ENCODE measurements at places on chromosomes 2 and 18. TPM values are rescaled to one million over a fixed set of nuclear protein-coding genes. Genes with fewer than 3 reads are reported as not detected.

ATP8B1 gene
- 0.38 TPM for total RNA-seq

CYRIA gene
- total RNA-seq: 0.72 TPM

DSC3 gene
- not detected for total RNA-seq

STON1 gene
- 0.74 TPM for total RNA-seq

HOXD10 gene
- not detected for total RNA-seq

FAHD2B gene
- 29.2 TPM for total RNA-seq

HOXD11 gene
- total RNA-seq: not detected

SIX3 gene
- total RNA-seq: not detected

DAW1 gene
- total RNA-seq: not detected

FAM124B gene
- total RNA-seq: 0.25 TPM

SERPINE2 gene
- 42.4 TPM for total RNA-seq

DNA sequence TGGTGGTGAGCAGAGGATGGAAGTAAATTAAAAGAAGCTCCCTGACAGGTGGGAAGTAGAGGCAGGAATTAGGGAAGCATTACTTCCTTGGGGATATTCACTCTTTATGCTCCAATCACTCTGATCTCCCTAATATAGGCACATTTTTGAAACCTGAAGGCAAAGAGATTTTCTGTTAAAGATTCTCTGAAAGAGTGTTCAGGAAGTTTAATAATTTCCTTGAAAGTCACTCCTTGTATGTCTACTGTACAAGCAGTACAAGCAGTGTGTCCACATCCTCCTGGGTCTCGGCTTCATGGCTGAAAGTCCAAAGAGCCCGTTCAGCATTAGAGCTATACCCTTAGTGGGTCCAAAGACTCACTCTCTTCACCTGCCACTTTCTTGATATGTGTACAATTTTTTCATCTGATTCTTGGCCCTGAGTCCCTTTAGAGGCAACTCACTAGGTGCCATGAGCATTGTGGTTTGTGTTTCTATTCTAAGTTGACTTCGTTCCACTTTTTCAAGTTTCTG, 60.2 kb downstream of the AAK1 start:
- H3K36me3 ChIP-seq: peaks cover 24% of the 10 kb centered on the region
- H3K4me1 ChIP-seq: peaks cover 81% of the 10 kb centered on the region
- peak overlapping the region; percentile 66 for H3K4me3 ChIP-seq

DNA sequence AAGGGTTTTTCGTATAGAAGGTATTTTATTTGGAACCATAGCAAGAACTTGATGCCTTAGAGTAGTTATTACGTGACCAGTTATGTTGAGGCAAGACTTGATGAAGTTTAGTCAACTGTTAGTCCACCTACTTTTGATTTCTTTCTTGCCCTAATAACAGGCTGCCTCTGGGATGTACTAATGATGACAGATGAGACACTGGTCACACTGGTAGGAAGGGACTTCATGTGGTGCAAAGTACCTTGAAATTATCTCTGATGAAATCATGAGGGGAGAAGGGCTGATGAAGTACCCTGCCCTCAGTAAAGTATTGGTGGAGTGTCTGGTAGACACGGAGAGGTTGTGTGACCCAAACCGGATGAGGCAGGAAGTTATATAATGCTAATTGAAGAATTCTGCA, 5.4 kb downstream of the DIS3L2 start:
- peaks cover 43% of the 10 kb centered on the region for H3K4me1 ChIP-seq
- no peak overlapping the region for H3K27ac ChIP-seq
- H3K4me3 ChIP-seq: no peak overlapping the region
- no peak for DNase-seq

DNA sequence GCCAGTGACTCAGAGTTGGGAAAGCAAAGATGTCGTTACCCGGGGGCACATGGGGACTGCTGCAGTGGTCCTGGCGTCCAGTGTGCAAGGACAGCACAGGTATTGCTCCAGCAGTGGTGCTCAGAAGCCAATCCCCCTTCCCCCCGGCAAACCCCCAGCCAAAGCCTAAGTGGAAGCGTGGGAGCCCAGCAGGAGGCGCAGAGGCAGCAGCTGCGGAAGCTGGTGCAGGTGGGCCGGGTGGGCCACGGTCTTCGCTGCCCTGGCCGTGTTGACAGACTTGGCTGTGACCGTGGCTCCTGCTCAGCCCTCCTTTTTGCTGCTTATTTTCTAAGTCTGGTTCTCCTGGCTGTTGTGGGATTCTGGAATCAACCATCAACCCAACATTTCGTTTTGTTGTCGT, 369.8 kb upstream of the ST6GAL2 start:
- no peaks in the 10 kb centered on the region for H3K4me1 ChIP-seq
- H3K27me3 ChIP-seq: no peaks in the 10 kb centered on the region
- H3K4me3 ChIP-seq: no peak overlapping the region
- no peak overlapping the region for H3K27ac ChIP-seq
- DNase-seq: no peak

DNA sequence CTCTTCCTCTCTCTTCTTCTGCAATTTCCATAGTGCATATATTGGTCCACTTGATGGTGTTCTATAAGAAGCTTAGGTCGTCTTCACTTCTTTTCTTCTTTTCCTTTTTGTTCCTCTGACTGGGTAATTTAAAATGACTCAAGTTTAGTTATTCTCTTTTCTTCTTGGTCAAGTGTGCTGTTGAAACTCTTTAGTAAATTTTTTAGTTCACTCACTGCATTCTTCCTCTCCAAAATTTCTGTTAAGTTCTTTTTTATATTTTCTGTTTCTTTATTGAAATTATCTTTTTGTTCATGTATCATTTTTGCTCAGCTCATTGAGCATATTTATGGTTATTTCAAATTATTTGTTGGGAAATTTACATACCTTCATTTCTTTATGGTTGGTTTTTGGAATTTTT, 32.7 kb upstream of the ZSWIM2 start:
- H3K27me3 ChIP-seq: no peaks in the 10 kb centered on the region
- no peaks in the 10 kb centered on the region for H3K36me3 ChIP-seq
- no peak overlapping the region for H3K27ac ChIP-seq
- no peak overlapping the region for H3K4me3 ChIP-seq
- no peak for DNase-seq

- no peaks in the 10 kb centered on the region for H3K36me3 ChIP-seq
- no peak overlapping the region for H3K4me3 ChIP-seq
- no peak overlapping the region for H3K27ac ChIP-seq
Observed at GRCh38 chr2:192035731-192036442, 158.8 kb downstream of the TMEFF2 start.

GRCh38 chr18:57668021-57668420, 46.4 kb upstream of the NARS1 start:
- H3K4me1 ChIP-seq: peaks cover 53% of the 10 kb centered on the region
- H3K36me3 ChIP-seq: peaks cover 16% of the 10 kb centered on the region
- no peaks in the 10 kb centered on the region for H3K27me3 ChIP-seq
- no peak overlapping the region for H3K4me3 ChIP-seq
- DNase-seq: no peak

- peak overlapping the region; percentile 64 for H3K4me3 ChIP-seq
- no peaks in the 10 kb centered on the region for H3K36me3 ChIP-seq
- peak; percentile 39 for DNase-seq
- peaks cover 49% of the 10 kb centered on the region for H3K4me1 ChIP-seq
- H3K27me3 ChIP-seq: no peaks in the 10 kb centered on the region
Observed at GRCh38 chr2:213065583-213066442, 85.6 kb downstream of the IKZF2 start.

DNA sequence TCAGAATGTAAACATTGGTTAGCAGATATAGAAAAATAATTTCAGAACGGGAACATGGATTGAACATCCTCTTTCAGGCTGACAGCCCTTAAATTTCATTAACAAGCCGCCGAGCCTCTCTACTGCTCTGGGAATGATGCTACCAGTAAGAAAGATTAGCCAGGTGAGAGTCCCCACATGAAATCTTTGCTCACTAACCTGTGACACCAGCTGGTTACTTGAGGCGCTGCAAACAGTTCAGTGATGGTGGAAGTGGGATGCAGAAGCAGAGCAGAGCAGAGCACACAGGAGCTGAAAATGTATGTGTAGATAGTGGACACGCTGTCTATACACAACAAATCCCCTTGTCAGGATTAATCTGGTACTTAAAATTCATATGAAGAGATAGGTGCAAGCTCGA, 721.1 kb downstream of the DPP10 start:
- DNase-seq: no peak
- peaks cover 2% of the 10 kb centered on the region for H3K36me3 ChIP-seq
- peaks cover 5% of the 10 kb centered on the region for H3K4me1 ChIP-seq
- H3K27ac ChIP-seq: no peak overlapping the region
- no peak overlapping the region for H3K4me3 ChIP-seq

DNA sequence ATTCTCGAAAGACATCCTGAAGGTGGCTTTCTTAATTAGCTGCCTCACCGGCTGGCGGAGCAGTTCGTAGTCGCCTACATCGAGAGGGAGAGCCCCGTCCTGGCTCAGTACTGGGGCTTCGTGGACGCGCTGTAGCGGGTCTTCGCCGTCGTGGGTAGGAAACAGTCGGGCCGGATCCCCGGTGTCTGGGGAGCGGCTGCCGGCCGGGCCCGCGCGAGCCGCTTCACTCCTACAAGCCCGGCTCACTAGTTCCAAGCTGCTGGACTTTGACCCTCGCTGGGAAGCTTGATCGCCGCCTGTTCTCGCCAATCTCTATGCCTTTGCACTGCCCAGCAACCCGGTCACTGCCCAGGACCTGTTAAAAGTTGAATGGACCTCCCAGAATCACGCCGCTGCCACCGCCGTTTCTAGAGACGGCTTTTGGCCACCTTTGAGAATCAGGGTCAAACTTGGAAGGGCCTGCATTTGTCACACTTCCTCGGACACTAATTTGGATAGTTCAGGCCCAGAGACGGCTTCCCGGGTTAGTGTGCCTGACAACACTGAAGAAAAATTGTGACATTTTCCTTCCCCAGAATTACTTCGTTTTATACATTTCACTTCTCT, 41.4 kb upstream of the AKAIN1 start:
- peaks cover 44% of the 10 kb centered on the region for H3K4me1 ChIP-seq
- H3K27ac ChIP-seq: peak overlapping the region; percentile 93
- peaks cover 1% of the 10 kb centered on the region for H3K27me3 ChIP-seq
- peak; percentile 61 for DNase-seq

DNA sequence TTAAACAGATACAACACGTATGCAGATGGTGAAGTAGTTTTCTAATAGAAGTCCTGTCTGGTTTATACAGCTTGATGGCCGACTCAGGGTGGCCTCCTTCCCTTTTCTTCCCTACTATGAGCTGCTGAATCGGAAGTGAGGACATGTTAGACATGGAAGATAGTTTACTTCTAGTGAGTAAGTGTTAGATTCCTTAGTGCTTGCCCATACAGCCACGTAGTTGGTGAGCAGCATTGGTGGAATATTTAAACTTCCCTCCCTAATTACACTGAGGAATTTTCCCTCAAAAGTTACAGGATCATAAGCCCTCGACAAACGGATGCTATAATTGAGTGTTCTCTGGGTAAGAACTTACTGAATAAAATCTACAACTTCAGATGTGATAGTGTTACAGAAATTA, 52.1 kb downstream of the RHBDD1 start:
- H3K36me3 ChIP-seq: peaks cover 21% of the 10 kb centered on the region
- DNase-seq: no peak
- no peak overlapping the region for H3K27ac ChIP-seq
- no peaks in the 10 kb centered on the region for H3K27me3 ChIP-seq

- no peak overlapping the region for H3K4me3 ChIP-seq
- H3K36me3 ChIP-seq: no peaks in the 10 kb centered on the region
- no peak for DNase-seq
- peaks cover 9% of the 10 kb centered on the region for H3K27me3 ChIP-seq
- no peak overlapping the region for H3K27ac ChIP-seq
Observed at GRCh38 chr2:238731961-238732360, 115.9 kb upstream of the TWIST2 start.

GRCh38 chr18:3572761-3573160, 122.8 kb downstream of the TGIF1 start:
- H3K27ac ChIP-seq: no peak overlapping the region
- H3K4me1 ChIP-seq: no peaks in the 10 kb centered on the region
- H3K36me3 ChIP-seq: no peaks in the 10 kb centered on the region
- no peaks in the 10 kb centered on the region for H3K27me3 ChIP-seq
- no peak overlapping the region for H3K4me3 ChIP-seq
- DNase-seq: no peak

GRCh38 chr18:54689319-54689718, 98.3 kb downstream of the DYNAP start:
- peaks cover 2% of the 10 kb centered on the region for H3K27me3 ChIP-seq
- no peak overlapping the region for H3K4me3 ChIP-seq
- H3K36me3 ChIP-seq: no peaks in the 10 kb centered on the region
- DNase-seq: no peak
- H3K4me1 ChIP-seq: no peaks in the 10 kb centered on the region
- H3K27ac ChIP-seq: no peak overlapping the region

DNA sequence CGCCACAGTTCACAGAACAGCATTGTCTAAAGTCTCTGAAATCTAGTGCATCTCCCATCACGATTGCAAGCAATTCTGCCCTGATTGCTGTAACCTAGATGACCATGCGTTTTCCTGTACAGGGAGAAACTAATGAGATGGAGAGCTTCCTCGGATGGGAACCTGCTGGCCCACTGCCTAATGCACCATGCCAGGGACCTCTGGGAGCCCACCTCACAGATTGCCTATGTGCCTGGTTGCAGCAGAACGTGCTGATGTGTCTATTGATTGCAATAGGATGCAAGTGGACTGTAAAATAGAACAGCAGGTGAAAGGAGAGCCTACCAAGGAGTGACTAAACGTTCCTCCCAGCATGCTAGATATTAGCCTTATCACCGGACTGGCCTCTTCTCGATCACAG, 141.0 kb upstream of the RAB12 start:
- no peaks in the 10 kb centered on the region for H3K27me3 ChIP-seq
- no peak overlapping the region for H3K27ac ChIP-seq
- no peaks in the 10 kb centered on the region for H3K36me3 ChIP-seq
- no peak for DNase-seq
- no peak overlapping the region for H3K4me3 ChIP-seq

DNA sequence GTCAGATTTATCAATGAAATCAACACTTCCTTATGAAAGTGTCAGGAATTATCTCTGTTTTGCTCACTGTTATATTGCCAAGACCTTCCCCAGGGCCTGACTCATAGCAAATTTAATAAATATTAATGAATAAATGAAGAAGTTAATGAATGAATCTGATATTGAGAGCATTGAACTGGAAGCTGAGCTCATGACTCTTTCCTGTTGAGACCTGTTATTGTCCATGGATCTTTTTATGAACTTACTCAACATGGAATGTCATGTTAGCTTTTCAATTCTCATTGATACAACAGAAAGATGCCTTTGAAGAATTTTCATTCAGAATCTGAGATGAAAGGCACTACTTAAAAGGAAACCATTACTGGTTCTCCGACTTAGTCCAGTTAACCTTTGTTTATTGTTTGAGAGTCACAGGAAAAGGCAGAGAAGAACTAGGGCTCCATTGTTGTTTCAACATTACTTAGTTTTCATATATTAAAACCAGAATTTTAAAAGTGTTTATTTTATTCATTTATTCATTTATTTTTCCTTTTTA, 90.4 kb upstream of the UNC80 start:
- no peak overlapping the region for H3K4me3 ChIP-seq
- no peaks in the 10 kb centered on the region for H3K36me3 ChIP-seq
- no peak for DNase-seq
- no peaks in the 10 kb centered on the region for H3K4me1 ChIP-seq
- no peaks in the 10 kb centered on the region for H3K27me3 ChIP-seq

- H3K4me3 ChIP-seq: no peak overlapping the region
- DNase-seq: no peak
- no peaks in the 10 kb centered on the region for H3K27me3 ChIP-seq
- no peak overlapping the region for H3K27ac ChIP-seq
- no peaks in the 10 kb centered on the region for H3K4me1 ChIP-seq
Observed at GRCh38 chr2:167489325-167489724, 601.0 kb downstream of the XIRP2 start.

GRCh38 chr2:46978723-46979122, 63.1 kb upstream of the MCFD2 start:
- H3K27ac ChIP-seq: peak overlapping the region; percentile 92
- no peaks in the 10 kb centered on the region for H3K27me3 ChIP-seq
- peak overlapping the region; percentile 65 for H3K4me3 ChIP-seq
- H3K36me3 ChIP-seq: peaks cover 45% of the 10 kb centered on the region
- DNase-seq: peak; percentile 74

Measured in activated CD8-positive, alpha-beta T cell treated with anti-CD3 and anti-CD28 coated beads for 36 hours (primary cell).